ENCODE measurements at places on chromosomes 16 and 17.

DNA sequence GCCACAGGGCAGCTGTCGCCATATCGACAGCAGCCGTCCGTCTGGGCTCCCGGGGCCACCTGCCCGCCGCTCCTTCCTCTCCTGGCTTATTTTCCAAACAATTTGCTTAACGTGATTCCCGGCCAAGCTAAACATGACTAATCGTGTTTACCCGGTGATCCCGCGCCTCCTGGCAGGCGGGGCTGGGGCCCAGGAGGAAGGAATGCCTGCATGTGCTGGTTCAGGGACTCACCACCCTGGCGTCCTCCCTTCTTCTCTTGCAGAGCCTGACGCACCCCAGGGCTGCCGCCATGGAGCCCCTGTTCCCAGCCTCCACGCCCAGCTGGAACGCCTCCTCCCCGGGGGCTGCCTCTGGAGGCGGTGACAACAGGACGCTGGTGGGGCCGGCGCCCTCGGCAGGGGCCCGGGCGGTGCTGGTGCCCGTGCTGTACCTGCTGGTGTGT, 6.1 kb downstream of the SSTR5 start:
- H3K27ac ChIP-seq = peak overlapping the region; percentile 59
- H3K4me3 ChIP-seq = peak overlapping the region; percentile 17
- H3K27me3 ChIP-seq = peaks cover 4% of the 10 kb centered on the region
- no peaks in the 10 kb centered on the region for H3K36me3 ChIP-seq

- peak overlapping the region; percentile 89 for H3K4me3 ChIP-seq
- H3K36me3 ChIP-seq = no peaks in the 10 kb centered on the region
- no peak for DNase-seq
- no peaks in the 10 kb centered on the region for H3K27me3 ChIP-seq
- no peak overlapping the region for H3K27ac ChIP-seq
These were observed 1.6 kb downstream of the MRM1 start for GRCh38 chr17:36602924-36603384.

DNA sequence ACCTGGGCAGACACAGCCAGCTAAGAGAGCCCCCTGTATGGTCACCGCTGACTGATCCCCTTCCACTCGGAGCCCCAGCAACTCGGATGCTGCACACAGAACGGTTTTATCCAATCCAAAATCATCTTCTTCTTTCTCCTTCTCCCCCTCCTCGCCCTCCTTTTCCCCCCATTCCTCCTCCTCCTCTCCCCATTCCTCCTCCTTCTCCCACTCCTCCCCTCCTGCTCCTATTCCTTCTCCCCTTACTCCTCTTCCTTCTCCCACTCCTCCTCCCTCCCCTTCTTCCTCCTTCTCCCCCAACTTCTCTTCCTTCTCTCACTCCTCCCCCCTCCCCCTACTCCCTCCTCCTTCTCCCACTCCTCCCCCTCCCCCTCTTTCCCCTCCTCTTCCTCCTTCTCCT, 30.4 kb upstream of the MEAK7 start:
- no peak overlapping the region for H3K27ac ChIP-seq
- no peak overlapping the region for H3K4me3 ChIP-seq
- DNase-seq = no peak
- no peaks in the 10 kb centered on the region for H3K27me3 ChIP-seq
- H3K4me1 ChIP-seq = no peaks in the 10 kb centered on the region

- H3K4me1 ChIP-seq = no peaks in the 10 kb centered on the region
- no peaks in the 10 kb centered on the region for H3K27me3 ChIP-seq
- peaks cover 13% of the 10 kb centered on the region for H3K36me3 ChIP-seq
These were observed 17.8 kb upstream of the ITGAE start for GRCh38 chr17:3818786-3819185.

GRCh38 chr17:29835435-29836351, 94.3 kb downstream of the SSH2 start:
- no peaks in the 10 kb centered on the region for H3K27me3 ChIP-seq
- H3K4me1 ChIP-seq = no peaks in the 10 kb centered on the region
- H3K27ac ChIP-seq = no peak overlapping the region
- DNase-seq = no peak
- no peaks in the 10 kb centered on the region for H3K36me3 ChIP-seq

DNA sequence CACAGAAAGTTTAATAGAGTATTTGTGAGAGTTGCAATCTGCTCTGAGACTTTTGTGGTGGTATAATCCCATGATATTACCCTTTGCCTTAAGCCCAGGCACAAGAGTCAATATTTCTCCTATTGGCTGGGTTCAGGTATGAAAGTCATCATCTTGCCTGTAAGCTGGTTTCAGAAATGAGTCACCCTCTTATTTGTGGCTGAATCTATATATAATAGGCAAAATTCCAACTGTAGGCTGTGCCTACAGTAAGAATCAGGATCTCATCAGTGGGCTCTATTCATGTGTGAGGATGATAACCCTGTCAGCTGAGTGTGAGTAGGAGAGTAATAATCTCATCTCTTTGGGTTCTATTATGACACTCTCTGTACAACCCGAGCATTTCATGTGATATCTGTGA, 2103.1 kb downstream of the TP53TG3F start:
- H3K27me3 ChIP-seq = no peaks in the 10 kb centered on the region
- H3K4me3 ChIP-seq = no peak overlapping the region
- H3K4me1 ChIP-seq = no peaks in the 10 kb centered on the region
- H3K27ac ChIP-seq = no peak overlapping the region
